ENCODE measurements at places on chromosomes 5 and 9.

DNA sequence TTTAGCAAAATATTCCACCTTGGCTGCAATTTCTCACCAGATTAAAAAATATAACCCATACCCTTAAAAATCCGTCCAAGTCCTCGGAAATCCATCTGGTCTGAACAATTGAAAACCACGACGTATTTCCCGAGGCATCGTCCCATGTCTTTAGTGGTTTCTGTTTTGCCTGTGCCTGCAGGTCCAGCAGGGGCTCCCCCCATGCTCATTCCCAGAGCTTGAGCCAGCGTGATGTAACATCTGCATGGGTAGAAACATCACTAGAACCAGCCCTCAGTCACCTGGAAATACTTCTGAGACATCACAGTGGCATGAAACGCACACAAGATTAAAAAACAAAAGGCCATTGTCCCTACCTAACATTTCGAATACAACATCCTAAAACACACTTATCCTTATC lies 114.0 kb downstream of the DNAH5 start:
- no peak for DNase-seq

DNA sequence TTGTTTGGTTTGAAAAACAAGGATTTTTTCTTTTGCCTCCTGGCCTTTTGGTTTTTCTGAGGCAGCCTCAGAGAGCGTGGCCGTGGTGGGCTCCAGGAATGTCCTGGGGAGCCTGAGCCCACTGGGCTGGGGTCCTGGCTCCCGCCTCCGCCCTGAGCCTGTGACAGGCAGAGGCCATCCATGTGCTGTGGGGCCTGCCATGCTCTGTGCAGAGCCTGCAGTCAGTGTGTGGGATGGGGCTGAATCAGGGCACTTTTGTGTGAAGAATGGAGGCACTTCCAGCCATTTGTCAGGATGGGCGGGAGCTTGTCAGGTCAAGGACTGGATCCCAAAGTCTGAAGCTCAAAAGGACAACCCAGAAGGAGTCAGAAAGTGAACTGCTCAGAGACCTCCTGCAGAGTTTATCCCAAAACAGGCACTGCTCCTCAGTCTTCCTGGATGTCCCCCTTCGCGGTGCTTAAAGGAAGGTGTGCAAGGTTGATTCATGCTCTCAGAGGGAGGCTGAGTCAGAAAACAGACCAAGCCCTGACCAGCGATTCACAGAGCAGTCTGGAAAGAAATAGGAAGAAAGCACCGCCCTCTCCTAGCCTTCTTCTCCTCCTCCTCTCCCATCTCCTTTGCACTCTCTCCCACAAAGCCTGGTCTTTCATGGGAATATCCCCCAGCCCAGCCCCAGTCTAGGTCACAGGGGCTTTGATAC lies 53.2 kb downstream of the MVB12B start:
- DNase-seq = no peak

DNA sequence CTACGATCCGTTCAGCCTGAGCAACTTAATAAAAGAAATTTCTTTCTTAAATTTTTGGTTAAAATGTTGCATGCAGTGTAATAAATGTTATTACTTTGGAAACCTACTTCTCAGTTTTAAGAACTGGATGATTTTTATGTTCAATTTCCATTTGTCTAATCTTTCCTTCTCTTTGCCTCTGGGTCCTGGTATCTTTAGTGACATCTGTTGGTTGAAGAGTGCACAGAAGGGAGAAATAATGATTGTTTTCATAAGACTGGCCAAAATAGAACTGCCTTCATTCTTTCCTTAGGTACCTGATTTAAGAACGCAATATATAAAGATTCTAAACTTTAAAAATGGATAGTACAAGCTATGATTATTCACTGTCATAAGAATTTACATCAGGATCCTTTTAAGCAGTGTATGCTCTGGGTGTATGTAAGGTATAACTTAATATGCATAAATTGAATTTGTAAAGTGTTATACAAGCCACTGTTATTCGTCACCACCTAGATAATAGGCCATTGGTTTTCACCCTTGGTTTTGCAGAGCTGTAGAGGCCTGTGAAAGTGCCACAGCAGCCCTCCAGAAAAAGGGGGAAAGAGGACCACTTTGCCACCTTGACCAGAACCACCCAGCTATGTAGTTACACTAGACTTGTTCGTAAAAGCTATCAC lies 82.8 kb upstream of the TLX3 start:
- no peak for DNase-seq

GRCh38 chr9:76464706-76465105 lies 5.7 kb downstream of the GCNT1 start:
- DNase-seq = no peak

DNA sequence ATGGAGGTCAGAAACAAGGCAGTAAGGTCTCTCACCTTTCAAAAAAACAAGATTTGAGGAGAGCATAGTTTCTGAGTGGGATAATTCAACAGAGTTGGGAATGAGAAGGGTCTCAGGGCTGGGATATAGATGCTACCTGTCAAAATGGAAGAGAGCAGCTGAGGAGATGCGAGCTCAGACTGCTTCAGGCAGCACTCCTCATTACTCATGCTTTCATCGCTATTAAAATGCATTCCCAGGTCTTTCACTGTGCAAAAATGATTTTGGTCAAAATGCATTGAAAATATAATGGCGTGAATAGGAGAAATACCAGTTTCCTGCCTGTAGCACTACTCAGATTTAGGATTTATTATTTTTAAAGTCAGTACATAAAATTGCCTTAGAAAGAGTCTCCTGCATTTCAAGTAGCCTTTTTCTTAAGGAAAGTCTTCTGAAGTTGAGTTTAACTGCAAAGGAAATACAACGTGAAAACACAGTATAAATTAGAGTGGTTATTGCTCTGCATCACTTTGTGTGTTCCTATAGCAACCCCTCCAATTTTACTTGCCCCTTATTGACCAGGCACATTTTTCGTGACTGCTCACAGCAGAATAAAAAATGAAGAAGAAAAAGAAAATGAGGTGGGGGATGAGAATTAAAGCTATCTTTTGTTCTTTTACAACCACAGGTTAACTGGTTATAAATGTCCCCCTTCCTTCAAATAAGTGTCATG lies 724.8 kb upstream of the SEMA6A start:
- DNase-seq = no peak

DNA sequence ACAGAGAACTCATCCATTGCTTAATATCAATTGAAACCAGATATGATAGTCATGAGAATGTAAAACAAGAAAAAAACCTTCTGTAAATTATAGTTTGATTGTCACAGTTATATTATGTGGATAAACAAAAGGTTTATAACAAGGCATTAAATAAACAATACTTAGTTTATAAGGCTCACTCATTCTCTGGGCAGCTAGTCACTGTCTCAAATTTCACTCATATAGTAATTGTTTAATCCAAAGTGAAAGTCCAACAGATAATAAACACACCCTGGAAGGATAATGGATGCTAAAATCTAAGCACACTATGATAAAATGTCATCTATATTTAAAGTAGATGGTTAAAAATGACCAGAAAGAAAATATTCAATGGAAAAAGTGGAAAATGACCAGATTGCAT lies 30.8 kb upstream of the SLC12A2 start:
- no peak for DNase-seq
